ENCODE measurements at places on chromosomes 13 and 19.

GRCh38 chr19:41407271-41407670 is 9.7 kb downstream of the BCKDHA start:
- no peak overlapping the region for H3K27ac ChIP-seq
- no peaks in the 10 kb centered on the region for H3K4me1 ChIP-seq
- H3K27me3 ChIP-seq: no peaks in the 10 kb centered on the region
- H3K4me3 ChIP-seq: no peak overlapping the region
- no peak for DNase-seq
- H3K36me3 ChIP-seq: peaks cover 3% of the 10 kb centered on the region

- peaks cover 4% of the 10 kb centered on the region for H3K4me1 ChIP-seq
- H3K36me3 ChIP-seq: no peaks in the 10 kb centered on the region
- H3K27me3 ChIP-seq: no peaks in the 10 kb centered on the region
- H3K27ac ChIP-seq: no peak overlapping the region
These were observed 234.8 kb downstream of the ENOX1 start for GRCh38 chr13:43551897-43552456.

DNA sequence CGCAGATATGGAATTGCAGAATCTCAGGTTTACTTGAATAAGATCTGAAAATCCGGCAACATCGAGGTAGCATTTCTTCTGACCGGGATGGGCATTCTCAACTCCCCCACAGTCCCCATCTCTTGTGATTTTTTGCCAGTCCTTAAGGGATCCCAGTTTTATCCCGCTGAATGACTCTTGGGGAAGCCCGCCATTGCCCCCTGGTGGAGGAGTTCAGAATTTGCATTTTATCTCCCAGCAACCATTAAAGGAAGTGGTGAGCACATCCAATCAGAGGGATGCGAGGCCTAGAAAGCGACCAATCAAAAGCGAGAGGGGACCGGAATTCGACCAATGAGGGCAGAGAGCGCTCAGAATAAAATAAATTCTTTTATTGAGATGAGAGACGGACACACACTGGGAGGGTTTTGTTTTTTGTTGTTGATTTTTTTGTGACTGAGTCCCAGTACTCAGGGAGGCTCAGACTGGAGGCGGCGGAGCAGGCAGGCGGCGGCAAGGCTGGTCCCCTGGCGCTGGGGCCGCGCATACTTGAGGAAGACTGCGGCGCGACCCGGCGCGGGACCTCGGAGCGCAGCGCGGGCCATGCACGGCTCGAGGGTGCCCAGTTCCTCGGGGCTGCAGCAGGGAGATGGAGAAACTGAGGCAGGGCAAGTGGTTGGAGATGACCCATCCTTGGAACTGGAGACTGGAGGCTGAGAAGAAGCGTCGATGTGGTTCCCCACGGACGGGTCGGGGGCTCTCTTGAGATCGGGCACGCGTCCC is 3.9 kb upstream of the TTC9B start:
- H3K4me1 ChIP-seq: no peaks in the 10 kb centered on the region
- H3K27ac ChIP-seq: no peak overlapping the region
- H3K4me3 ChIP-seq: no peak overlapping the region
- DNase-seq: peak; percentile 51

DNA sequence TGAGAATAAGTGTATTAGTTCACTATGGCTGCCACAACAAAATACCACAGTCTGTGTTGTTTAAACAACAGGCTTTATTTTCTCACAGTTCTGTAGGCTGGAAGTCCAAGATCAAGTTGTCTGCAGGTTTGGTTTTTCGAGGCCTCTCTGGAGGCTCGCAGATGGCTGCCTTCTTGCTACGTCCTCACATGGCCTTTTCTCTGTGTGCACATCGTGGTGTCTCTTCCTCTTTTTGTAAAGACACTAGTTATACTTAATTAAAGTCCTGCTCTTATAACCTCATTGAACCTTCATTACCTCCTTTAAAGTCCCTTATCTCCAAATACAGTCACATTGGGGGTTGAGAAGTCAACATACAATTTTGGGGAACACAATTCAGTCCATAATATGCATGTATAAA is 10.6 kb downstream of the CSNK1A1L start:
- DNase-seq: no peak
- no peak overlapping the region for H3K4me3 ChIP-seq
- H3K4me1 ChIP-seq: no peaks in the 10 kb centered on the region

DNA sequence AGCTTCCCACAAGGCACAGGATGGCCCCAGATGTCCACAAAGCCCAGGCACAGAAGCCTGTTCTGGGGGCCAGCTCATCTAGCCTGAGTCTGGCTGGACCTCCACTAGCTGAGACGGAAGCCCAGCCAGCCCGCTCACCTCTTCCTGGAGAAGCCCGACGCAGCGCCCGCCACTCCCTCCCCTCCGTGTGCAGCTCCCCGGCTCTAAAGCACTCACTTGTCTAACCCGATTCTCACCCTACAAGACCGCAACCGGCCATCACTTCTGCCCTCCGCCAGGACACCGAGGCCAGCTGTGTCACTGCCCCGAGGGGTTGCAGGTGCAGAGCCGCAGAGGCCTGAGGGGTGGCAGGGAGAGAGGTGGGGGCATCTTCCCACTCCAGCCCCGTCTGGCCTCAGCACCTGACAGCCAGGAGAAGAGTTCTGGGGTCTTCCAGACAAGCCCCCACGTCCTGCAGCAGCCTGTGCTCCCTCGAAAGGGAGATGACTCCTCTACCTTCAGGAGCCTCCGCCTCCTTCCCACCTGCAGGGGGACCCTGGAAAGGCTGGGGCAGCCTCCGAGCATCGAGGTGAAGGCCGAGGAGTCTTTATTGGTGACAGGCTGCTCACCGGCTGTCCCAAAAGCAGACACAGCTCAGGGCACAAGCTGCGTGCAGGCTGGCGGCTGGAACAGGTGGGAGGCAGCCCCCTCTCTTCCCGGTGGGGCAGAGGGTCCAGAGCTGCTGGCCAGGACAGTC is 5.9 kb upstream of the DIRAS1 start:
- H3K4me1 ChIP-seq: peaks cover 4% of the 10 kb centered on the region
- H3K27ac ChIP-seq: no peak overlapping the region
- no peak for DNase-seq
- peaks cover 4% of the 10 kb centered on the region for H3K36me3 ChIP-seq
- H3K27me3 ChIP-seq: peaks cover 14% of the 10 kb centered on the region

DNA sequence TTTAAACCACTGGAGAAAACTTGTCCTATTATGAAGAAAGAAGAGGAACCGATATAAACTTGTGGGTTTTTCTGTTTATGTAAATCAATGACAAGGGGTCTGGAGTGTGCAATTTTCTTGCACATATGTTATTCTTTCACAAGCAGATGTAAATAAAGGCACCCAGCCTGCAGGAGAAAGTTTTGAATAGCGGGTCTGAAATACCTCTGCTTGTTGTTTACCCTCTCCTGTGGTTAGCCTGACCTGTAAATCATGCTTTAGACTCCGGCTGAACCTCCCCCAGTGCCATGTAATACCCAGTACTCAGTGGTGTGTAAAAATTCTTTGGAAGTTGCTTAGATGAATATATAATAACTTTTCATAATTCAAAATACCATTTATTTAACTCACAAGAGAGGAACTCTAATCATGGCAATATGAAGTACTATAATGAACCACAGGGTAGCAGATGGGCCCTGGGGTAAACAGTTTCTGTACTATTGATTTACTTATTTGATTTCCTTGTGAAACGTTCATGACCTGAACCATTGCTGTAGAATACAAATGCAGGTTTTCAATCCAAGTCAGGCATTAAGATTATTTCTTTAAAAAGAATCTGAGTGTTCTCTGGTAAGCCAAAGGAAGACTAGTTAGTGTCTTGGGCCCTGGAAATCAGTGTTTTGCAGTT is 245.1 kb downstream of the LMO7 start:
- no peaks in the 10 kb centered on the region for H3K27me3 ChIP-seq
- no peaks in the 10 kb centered on the region for H3K36me3 ChIP-seq

All from thymus (tissue), 14 donors.